ENCODE measurements at places on chromosomes 16 and 17.

DNA sequence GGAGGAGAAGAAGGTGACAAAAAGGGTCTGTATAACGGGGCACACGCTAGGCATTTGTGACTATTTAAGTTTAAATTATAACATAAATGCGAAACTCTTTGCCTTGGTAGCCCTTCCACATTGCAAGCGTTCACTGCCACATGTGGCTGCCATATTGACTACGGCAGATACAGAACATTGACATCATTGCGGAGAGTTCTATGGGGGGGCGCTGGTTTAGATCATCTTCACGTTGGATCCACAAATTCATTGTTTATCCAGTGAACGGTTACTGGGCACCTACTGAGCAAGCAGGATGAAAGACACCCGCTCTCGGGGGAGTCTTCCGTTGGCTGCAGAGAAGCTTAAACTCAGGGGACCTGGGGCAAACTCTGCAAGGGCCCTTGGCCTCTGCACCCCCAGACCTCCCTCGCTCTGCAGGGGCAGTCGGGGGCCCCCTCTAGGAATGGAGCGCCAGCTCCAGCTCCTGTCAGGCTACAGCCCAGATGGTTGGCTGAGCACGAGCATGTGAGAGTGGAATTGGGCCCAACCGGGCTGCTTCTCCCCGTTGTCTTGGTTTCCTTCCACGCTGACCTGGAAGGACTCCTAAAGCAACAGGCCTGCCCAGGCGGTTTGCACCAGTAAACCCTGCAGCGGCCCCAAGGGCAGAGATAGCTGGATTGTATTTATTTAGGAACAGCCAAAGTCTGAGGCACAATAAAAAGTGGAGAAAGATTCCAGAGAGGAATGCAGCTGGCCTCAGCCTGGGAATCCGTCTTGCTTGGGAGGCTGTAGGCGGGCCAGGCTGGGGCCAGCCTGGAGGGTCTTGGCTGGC is 172.2 kb downstream of the SEC14L1 start:
- no peak for DNase-seq

GRCh38 chr17:40452216-40452787 is 9.1 kb downstream of the IGFBP4 start:
- DNase-seq = no peak

DNA sequence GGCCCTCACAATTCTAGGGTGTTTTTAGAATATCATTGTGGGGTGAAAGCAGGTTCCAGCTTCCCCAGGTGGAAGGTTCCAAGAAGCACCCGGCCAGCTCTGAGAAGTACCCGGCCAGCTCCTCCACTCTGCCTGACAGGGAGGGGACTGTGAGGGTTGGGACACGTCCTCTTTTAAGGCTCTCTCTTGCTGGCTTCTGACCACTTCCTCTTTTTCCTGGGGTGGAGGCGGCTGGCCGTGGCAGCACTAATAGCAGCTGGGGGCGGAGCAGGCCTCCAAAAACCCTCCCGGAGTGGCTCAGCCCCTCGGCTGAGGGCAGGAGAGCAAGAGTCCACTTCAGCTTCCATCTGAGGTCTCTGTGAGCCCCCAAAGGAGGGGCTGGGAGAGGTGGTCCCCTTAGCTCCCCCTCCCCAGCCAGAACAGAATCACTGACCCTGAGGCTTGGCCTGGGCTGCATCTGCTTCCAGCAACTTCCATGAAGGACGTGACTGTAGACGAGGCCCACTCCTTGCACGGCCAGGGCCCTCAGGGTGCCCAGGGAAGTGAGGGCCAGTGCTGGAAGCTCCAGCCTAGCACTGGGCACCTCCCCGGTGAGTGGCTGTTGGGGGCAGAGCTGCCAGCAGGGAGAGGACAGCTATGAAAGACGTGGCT is 26.7 kb upstream of the PLCG2 start:
- DNase-seq = no peak

GRCh38 chr17:81537856-81538555 is 9.8 kb downstream of the FSCN2 start:
- DNase-seq = no peak

DNA sequence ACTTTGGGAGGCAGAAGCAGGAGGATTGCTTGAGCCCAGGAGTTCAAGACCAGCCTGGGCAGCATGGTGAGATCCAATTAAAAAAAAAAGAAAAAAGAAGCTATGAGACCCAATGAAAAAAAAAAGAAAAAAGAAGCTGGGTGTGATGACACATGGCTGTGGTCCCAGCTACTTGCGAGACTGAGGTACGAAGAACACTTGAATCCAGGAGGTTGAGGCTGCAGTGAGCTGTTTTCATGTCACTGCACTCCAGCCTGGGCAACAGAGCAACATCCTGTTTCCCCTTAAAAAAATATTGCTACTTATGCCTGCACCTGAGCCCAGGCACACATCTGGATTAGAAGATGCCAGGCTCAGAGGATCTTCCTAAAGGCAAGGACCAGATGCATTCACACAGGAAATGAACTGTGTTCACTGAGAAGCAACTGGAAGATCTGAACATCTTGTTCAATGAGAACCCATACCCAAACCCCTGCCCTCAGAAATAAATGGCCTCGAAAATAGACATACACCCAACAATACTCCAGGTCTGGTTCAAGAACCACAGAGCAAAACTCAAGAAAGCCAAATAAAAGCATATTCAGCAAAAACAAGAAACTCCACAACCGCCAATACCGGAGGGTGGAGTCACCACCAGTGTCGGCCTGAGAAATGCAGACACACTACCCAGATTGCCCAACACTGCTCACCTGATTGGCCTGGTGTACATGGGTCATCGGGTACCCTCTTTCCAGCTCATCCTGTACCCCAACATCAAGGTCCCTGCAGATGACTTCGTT is 4.4 kb downstream of the RNF135 start:
- DNase-seq = no peak

DNA sequence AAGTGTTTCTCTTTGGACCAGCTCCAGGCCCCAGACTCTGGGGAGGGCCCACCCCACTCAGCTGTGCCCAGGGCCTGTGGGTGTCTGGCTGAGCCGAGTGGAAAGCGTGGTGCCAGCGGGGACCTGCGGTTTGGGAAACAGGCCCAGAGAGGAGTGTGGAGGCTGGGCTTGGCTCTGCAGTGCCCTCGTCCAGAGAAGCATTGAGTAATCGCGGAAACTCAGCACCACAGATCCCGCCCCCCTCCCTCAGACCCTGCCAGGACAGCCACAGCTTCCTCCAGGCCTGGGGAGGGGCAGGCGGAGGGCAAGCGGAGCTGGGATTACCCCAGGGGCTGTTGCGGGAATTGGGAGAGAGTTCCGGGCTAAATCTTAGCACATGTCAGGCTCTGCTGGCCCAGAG is 14.6 kb upstream of the PITPNA start:
- peak; percentile 38 for DNase-seq

DNA sequence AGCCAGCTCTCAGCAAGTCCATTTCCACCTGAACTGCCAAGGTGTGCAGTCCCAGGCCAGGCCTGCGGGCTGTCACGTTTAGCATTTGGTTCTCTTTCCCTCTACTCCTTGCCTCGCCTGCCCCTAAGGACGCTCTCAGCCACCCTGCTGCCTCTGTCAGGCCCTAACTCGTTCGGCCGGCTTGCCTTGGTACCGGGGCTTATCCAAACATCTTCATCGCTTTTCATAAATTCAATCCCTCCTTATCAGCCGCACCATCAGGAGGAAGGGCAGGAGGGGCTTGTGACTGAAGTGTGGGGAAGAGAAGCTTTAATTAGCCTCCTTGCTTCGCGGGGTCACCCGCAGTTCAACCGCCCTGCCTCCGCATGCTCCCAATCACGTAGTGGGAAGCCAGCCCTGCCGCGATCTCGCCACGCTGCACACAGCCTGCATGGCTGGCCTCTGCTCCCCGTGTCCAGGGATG is 231.1 kb downstream of the SOX9 start:
- DNase-seq = no peak

DNA sequence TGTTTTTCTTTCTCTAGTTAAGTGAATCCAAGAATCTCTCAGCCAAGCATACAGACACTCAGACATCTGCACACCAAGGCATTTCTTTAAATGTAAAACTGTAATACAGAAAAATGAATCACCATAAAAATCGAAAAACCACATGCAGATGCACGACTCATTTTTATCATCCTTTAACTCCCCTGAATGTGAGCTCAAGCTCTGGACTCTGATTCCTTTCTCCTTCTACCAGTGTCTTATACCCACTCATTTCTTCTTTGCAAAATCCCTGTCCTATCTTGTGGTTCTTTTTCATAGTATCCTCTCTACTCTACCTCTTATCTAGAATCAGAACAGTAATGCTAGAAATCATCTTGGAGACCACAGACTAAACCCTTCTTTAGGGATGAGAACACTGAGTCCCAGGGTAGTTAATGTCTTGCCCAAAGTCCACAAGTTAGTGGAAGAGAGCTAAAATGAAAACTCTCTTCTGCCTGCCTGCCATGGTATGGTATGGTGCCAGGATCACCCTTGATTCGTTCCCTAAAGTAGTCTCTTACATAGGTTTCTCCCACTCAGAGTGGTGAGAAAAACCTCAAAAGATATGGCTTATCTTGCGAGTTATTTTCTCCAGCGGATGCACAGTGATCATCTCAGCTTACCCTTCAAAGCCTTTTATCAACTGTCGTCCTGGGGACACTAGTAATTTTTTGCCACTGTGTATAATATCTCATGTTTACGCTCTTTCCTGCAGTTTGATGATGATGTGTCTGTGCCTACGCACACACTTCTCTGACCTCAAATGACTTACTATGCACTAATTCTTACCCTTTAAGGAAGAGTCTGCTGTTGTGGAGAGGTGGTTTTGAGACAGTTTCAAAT is 30.2 kb downstream of the BRD7 start:
- DNase-seq = no peak

GRCh38 chr17:17358060-17358751 is 55.0 kb downstream of the NT5M start:
- DNase-seq = no peak

- no peak for DNase-seq
Measured at GRCh38 chr16:53235851-53236250, 181.1 kb downstream of the CHD9 start.

DNA sequence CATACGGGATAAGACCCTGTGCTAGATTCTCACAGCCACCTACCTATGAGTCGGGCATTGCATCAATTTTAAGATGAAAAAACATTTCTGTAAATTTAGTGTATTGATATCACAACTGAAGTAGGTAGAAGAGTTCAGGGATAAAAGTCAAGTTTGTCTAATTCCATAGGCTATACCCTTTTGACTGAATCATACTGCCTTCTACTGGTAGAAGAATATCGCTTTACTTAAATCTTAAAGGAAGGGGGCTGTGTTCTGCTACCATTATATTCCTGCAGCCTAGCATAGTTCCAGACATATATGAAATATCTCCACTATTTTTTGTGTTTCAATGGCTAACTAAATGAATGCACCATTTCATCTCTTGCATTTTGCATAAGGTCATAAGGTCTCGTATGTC is 1128.6 kb downstream of the CDH8 start:
- no peak for DNase-seq

DNA sequence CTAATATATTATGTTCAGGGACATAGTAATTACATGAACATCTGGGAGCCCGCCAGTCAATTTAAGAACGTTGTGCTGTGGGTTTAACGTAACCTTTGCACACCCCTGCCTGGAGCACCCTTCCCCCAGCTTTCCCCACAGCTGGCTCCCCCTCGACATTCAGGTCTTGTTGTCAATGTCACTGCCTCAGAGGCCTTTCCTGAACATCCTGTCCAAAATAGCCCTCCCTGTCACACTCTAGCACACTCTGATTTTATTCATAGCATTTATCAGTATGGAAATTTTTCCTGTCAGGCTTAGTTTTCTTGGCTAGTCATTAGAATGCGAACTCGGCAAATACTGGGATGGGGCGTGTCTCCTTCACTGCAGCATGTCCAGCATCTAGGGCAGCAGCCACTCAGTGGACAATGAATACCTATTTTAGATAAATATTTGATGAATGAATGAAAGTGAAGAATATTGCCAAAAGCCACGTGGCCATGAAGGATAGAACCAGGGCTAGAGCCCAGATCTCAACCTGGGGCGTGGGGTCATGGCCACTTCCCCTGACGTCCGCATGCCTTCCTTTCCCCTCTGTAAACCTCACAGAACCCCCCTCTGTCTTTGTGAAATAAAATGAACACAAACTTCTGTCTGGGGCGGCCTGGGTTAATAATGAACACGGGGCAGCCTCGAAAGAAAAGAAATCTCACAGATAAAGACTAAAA is 10.5 kb downstream of the PIK3R6 start:
- no peak for DNase-seq

DNA sequence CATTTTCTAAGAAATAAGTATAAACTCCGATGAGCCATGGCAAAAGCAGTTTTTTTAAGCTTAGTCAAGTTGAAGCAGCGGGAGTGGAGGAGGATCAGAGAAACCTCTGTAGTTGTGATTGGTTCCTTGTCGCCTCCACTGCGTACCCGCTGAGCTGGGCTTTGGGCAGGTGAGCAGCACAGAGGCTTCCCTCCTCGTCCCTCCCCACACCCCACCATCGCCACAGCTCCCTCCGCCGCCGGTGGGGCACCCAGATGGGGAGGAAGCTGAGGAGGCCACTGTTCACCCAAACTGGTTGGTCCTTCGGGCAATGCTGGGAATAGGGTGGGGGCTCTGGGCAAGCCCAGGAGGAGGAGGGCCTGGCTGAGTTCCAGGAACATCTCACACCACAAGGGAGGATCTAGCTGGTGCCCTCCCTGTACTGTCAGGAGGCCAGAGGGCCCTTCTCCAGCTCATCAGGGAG is 5.2 kb upstream of the MRPL38 start:
- no peak for DNase-seq

DNA sequence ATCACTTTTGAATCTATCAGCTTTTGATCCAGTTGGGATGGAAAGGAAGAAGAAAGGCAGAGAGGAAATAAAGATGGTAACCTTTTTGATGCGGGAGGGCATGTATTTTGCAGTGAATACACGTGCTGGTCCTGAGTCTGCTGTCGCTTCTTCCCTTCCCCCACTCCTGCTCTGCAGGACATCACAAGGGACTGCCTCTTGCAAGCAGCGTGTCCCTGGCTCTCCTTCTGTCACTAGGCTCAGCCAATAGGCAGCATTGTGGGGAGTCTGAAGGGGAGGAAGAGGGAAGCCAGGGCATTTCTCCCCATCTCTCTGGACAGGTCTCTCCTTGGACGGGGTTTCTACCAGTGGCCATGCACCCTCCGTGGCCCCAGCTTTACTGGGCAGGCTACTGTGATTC is 15.7 kb upstream of the WFDC1 start:
- DNase-seq = no peak

DNA sequence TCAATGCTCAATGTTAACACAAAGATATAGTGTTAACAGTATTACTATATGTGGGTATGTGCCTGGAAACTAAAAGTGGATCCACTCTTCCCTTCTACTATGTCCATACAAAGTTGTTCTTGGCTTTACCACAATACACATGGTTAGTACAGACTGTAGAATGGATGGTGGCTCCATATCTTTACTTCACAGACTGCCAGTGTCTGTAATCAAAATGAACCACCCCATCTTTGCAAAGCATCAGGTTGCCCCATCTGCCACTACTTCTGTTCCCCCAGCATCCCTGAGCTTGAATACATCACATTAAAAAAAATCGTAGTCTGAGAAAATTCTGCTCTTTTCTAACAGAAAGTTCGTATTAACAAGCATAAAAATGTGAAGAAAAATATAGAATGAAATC is 30.0 kb downstream of the USP32 start:
- no peak for DNase-seq

GRCh38 chr17:15092762-15093161 is 172.4 kb downstream of the PMP22 start:
- no peak for DNase-seq

GRCh38 chr16:81625544-81626153 is 153.4 kb upstream of the PLCG2 start:
- no peak for DNase-seq

- DNase-seq = peak; percentile 46
Measured at GRCh38 chr17:58577696-58578095, 63.3 kb upstream of the MTMR4 start.

GRCh38 chr17:36036235-36036634 is 18.5 kb upstream of the CCL23 start:
- DNase-seq = no peak

All from NCI-H460 (cell line).